ENCODE measurements at places on chromosomes 13 and 19. TPM values are rescaled to one million over a fixed set of nuclear protein-coding genes. Genes with fewer than 3 reads are reported as not detected.

The LRRC25 gene
- 5.0 TPM for total RNA-seq

The SYNE4 gene
- 0.35 TPM for total RNA-seq

The ZNF730 gene
- 0.11 TPM for total RNA-seq

The SPACA7 gene
- total RNA-seq: not detected

The SIGLEC6 gene
- total RNA-seq: 0.24 TPM

The TBXA2R gene
- 4.1 TPM for total RNA-seq

The CADM4 gene
- total RNA-seq: 9.7 TPM

The PPP2R1A gene
- total RNA-seq: 338 TPM

The ZNF677 gene
- 20.1 TPM for total RNA-seq

The AP1M2 gene
- total RNA-seq: not detected
